Stimulated activated CD4-positive, alpha-beta T cell treated with anti-CD3 and anti-CD28 coated beads, Interleukin-15, amount 100 ng/mL, for 48 hours (primary cell): ENCODE measurements at places on chromosomes 7 and 10.

DNA sequence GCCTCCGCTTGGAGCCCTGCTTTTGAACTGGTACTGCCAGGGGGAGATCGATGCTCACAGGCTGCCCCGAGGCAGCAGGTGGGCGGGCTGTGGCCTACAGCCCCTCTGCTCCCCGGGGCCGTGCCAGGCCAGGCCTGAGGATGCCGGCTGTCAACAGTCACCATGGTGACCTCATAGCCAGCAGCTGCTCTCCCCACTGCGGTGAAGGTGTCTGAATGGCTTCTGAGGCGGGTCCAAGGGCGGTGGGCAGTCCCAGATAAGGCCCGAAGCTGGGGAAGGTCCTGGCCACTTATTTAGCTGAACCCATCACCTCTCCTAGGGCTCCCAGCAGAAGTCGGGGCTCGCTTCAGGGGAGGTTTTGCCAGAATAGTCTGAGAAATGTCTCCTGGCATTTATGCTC lies 179.3 kb downstream of the ARHGAP12 start:
- no peak for DNase-seq

DNA sequence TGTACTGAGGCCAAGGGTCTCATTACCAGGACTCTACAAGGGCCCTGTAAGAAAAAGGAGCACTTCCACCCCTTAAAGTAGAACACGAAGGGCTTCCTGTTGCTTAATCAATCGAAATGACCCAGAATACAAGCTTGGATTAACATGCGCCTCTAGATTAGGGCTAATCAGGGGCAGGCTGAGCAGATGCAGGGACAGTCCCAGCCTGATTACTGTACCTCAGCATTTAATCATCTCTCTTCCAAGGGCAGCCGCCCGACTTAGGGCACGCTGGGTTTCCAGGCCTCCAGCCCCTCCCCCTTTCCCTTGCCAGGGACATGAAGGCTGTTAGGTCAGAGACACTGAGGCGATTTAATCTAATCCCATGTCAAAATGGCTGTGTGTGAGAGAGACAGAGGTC lies 138.6 kb downstream of the NRF1 start:
- no peak for DNase-seq

GRCh38 chr10:88076027-88076880 lies 212.8 kb downstream of the PTEN start:
- no peak for DNase-seq

GRCh38 chr10:107284187-107284586 lies 119.7 kb upstream of the SORCS1 start:
- DNase-seq, result no peak

DNA sequence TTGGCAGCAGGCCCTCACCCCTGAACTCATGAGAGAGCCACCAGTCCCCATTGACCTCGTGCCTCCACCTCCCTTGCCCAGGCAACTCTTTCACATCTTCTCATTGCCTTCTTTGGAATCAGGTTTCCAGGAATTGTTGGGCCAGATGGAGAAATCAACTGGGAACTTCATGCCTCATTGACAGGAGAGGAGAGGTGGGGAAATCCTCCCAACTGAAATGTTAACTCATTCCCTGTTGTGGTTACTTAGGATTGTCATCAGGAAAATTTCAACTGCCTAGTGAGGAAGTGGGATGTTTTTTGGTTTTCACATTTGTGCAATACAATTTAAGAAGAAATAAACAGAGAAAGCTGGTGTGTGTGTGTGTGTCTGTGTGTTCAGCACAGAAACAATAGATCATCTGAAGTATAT lies 106.6 kb upstream of the INHBA start:
- DNase-seq, result no peak
